ENCODE measurements at places on chromosomes 12 and 14. TPM values are rescaled to one million over a fixed set of nuclear protein-coding genes. Genes with fewer than 3 reads are reported as not detected.

DNA sequence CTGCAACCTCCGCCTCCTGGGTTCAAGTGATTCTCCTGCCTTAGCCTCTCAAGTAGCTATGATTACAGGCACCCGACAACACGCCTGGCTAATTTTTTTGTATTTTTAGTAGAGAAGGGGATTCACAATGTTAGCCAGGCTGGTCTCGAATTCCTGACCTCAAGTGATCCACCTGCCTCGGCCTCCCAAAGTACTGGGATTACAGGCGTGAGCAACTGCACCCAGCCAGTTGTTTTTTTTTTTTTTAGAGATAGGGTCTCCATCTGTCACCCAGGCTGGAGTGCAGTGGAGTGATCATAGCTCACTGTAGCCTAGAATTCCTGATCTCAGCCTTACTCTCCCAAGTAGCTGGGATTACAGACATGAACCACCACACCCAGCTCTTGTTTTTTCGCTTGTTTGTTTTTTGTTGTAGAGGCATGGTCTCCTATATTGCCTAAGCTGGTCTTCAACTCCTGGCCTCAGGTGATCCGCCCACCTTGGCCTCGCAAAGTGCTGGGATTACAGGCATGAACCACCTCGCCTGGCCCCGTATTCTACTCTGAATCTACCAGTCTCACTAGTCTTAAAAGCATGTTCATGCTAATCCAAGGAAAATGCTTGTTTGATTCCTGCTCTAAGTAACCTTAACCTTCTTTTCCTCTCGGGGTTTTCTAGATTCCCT lies 31.7 kb upstream of the STRN3 start:
- H3K4me3 ChIP-seq, result no peak overlapping the region
- DNase-seq, result no peak
- no peaks in the 10 kb centered on the region for H3K36me3 ChIP-seq
- H3K27me3 ChIP-seq, result no peaks in the 10 kb centered on the region
- peaks cover 13% of the 10 kb centered on the region for H3K4me1 ChIP-seq
- no peak overlapping the region for H3K27ac ChIP-seq

GRCh38 chr12:14238221-14238792 lies 127.2 kb upstream of the ATF7IP start:
- no peak for DNase-seq
- no peak overlapping the region for H3K27ac ChIP-seq
- no peak overlapping the region for H3K4me3 ChIP-seq
- H3K27me3 ChIP-seq, result no peaks in the 10 kb centered on the region
- peaks cover 19% of the 10 kb centered on the region for H3K4me1 ChIP-seq
- H3K36me3 ChIP-seq, result peaks cover 6% of the 10 kb centered on the region

GRCh38 chr12:80778005-80778541 lies 61.4 kb downstream of the MYF5 start:
- H3K4me3 ChIP-seq, result no peak overlapping the region
- H3K27me3 ChIP-seq, result no peaks in the 10 kb centered on the region
- no peak overlapping the region for H3K27ac ChIP-seq
- H3K4me1 ChIP-seq, result peaks cover 2% of the 10 kb centered on the region
- H3K36me3 ChIP-seq, result no peaks in the 10 kb centered on the region
- DNase-seq, result peak; percentile 14

DNA sequence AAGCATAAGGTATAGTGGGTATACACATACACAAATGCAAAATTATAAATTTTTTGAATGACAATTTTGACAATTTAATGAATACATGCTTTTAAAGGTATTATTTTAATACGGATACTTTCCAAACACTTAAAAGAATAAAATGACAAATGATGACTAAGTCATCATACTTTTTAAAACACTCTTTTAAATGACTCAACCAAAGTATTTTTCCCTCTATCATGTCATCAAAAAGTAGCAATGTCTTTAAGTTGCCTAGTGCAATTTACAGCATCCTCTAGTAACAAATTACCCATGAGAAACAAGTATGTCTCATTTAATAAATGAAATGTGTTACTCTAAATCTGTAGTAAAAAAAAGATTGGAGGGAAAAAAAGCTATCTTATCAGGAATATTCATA lies 73.3 kb downstream of the RPS6KA5 start:
- no peak overlapping the region for H3K27ac ChIP-seq
- peaks cover 24% of the 10 kb centered on the region for H3K4me1 ChIP-seq
- no peak for DNase-seq
- no peak overlapping the region for H3K4me3 ChIP-seq

GRCh38 chr12:2776129-2776806 lies 18.5 kb upstream of the FKBP4 start:
- no peaks in the 10 kb centered on the region for H3K27me3 ChIP-seq
- no peak for DNase-seq
- no peak overlapping the region for H3K27ac ChIP-seq

GRCh38 chr14:53355581-53356112 lies 202.5 kb upstream of the DDHD1 start:
- peaks cover 2% of the 10 kb centered on the region for H3K36me3 ChIP-seq
- no peak overlapping the region for H3K27ac ChIP-seq
- H3K4me1 ChIP-seq, result peaks cover 3% of the 10 kb centered on the region
- no peak overlapping the region for H3K4me3 ChIP-seq
- no peak for DNase-seq

GRCh38 chr12:124625867-124626675 lies 58.7 kb upstream of the NCOR2 start:
- no peak overlapping the region for H3K27ac ChIP-seq
- no peaks in the 10 kb centered on the region for H3K4me1 ChIP-seq
- H3K36me3 ChIP-seq, result no peaks in the 10 kb centered on the region
- no peak for DNase-seq
- no peaks in the 10 kb centered on the region for H3K27me3 ChIP-seq
- no peak overlapping the region for H3K4me3 ChIP-seq

DNA sequence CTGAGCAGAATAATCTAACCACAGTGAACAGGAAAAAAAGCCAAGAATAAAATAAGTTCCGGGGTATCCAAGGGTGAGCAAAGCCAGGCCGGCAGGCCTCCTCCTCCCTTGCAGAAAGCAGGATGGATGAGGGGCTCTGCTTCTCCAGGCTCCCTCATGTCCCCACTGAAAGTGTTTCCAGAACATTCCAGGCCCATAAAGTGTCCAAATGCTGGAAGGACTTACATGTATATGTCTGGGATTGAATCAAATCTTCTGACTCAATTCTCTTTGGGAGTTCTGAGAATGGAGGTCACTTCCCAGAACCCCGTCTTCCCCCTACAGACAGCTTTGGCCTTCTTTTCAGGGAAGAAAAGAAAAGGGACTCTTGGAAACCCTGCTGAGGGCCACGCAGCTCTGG lies 25.0 kb upstream of the BDKRB1 start:
- H3K4me3 ChIP-seq, result no peak overlapping the region
- no peak overlapping the region for H3K27ac ChIP-seq
- H3K4me1 ChIP-seq, result no peaks in the 10 kb centered on the region

GRCh38 chr14:39568809-39569538 lies 136.7 kb upstream of the FBXO33 start:
- no peak overlapping the region for H3K27ac ChIP-seq
- H3K4me1 ChIP-seq, result peaks cover 3% of the 10 kb centered on the region
- H3K36me3 ChIP-seq, result no peaks in the 10 kb centered on the region

DNA sequence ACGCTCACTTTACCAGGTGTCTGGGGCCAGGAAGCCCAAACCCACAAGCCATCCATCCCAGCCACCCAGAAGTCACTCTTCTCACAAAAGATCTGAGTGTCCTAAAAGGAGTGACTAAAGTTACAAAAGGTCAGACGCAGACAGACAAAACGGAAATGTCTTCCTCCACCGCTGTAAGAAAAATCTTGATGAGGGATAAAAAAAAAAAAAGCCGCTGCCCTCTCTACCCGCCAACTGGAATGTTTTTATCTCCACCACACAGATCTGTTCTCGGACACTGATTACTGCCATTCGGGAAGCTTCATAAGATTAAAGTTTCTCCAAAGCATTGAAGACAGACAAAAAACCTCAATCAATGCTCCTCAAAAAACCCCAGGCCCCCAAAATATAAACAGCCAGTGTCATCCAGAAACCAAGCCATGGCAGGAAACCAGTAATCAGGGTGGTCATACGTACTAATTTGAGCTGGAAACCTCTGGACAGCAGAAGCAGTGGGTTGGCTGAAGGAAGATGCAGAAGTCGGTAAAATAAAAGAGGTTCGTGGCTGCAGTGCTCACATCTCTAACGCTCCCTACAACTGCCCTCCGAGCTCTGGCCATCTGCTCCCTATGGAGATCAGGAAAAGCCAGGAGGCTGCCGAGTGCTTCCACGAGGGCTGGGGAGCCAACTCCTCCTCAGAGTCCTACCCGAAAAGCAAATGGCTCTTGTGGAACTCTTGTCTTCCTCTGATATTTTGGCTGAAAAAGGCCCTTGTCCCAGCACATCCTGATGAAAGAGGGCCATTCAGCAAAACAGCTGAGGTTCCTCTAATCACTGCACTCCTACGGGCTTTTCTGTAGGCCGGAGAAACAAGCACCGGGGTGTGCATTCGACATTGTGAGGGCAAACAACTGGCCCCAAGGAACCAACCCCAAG lies 30.3 kb downstream of the SSH1 start:
- peaks cover 39% of the 10 kb centered on the region for H3K4me1 ChIP-seq
- H3K4me3 ChIP-seq, result no peak overlapping the region
- peak overlapping the region; percentile 81 for H3K27ac ChIP-seq
- DNase-seq, result no peak
- no peaks in the 10 kb centered on the region for H3K27me3 ChIP-seq
- H3K36me3 ChIP-seq, result peaks cover 14% of the 10 kb centered on the region

GRCh38 chr12:58081488-58081887 lies 140.1 kb downstream of the ATP23 start:
- no peak overlapping the region for H3K27ac ChIP-seq
- H3K27me3 ChIP-seq, result peaks cover 8% of the 10 kb centered on the region
- H3K4me3 ChIP-seq, result no peak overlapping the region
- no peaks in the 10 kb centered on the region for H3K36me3 ChIP-seq
- H3K4me1 ChIP-seq, result no peaks in the 10 kb centered on the region

DNA sequence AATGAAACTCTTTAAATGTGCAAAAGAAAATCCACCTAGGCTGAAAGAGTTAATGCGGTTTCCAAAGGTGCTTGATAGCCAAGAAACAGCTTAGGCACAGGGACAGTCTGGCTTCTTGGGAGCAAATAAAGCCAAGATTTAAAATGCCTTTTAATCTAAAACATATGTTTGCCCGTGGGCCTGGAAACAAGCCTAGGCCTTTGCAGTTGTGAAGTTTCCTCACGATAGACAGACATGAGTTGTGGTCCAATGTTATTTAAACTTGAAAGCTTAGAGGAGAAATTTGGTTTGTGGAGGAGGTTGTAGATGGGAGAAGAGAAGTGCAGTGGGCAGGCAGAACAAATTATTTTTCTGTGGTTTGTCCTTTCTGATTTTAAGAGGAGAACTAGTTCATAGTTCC lies 29.8 kb downstream of the PROX2 start:
- DNase-seq, result no peak
- no peaks in the 10 kb centered on the region for H3K27me3 ChIP-seq

GRCh38 chr12:111761099-111761498 lies 5.6 kb upstream of the ALDH2 start:
- H3K27ac ChIP-seq, result no peak overlapping the region
- no peaks in the 10 kb centered on the region for H3K36me3 ChIP-seq
- DNase-seq, result no peak

DNA sequence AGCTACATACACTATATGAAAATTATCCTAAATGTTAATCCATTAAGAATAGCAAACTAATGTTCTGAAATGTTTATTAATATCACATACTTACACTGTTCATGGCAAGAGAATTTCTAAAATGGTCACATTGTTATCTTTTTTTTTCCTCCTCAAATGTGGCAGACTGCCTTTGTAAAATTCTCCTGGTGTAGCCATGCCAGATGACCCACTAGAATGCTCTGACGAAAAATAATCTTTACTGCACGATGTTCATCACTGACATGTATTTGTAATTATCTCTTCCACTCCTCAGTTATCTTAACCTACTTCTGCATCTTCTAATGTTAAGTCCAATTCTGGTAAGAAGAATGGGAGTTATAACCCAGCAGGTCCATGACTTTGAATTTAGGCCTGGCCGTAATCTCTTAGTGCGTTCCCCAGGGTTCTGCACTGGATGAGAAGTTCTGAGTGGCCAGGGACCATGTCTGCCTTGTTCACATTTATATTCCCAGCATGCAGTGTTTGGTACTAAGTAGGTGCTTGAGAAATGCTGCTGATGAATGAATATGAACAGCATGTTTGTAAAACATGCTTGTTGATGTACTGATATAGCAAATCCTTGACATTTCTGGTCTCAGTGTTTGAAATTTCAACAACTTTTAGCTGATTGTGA lies 46.7 kb downstream of the NOPCHAP1 start:
- H3K36me3 ChIP-seq, result peaks cover 21% of the 10 kb centered on the region
- H3K27me3 ChIP-seq, result no peaks in the 10 kb centered on the region
- H3K4me1 ChIP-seq, result peaks cover 42% of the 10 kb centered on the region
- H3K27ac ChIP-seq, result peak overlapping the region; percentile 87

- H3K27ac ChIP-seq, result no peak overlapping the region
- H3K36me3 ChIP-seq, result peaks cover 5% of the 10 kb centered on the region
- peaks cover 10% of the 10 kb centered on the region for H3K4me1 ChIP-seq
- DNase-seq, result no peak
Measured at GRCh38 chr12:1966561-1967226, 37.6 kb downstream of the DCP1B start.

- no peaks in the 10 kb centered on the region for H3K27me3 ChIP-seq
- peaks cover 10% of the 10 kb centered on the region for H3K4me1 ChIP-seq
- H3K27ac ChIP-seq, result no peak overlapping the region
- H3K36me3 ChIP-seq, result peaks cover 5% of the 10 kb centered on the region
- DNase-seq, result no peak
Measured at GRCh38 chr12:15530361-15530760, 208.1 kb downstream of the PTPRO start.

DNA sequence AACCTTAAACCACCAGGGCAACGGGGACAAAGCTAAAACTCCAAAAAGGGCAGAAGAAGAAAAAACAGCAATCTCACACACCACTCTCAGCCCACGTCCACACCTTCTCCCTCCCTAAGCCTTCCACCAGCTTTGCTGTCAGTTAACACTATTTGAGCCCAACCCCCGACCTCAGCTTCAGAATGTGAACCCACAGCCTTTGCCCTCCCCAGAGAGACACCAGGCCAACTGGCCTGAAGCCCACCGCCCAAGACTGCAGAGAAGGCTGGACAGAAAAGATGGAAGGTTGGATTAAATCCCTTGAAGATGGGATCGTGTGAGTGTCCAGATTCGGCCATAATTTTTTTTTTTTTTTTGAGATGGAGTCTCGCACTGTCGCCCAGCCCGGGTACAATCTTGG lies 22.4 kb downstream of the IRF2BPL start:
- H3K27ac ChIP-seq, result peak overlapping the region; percentile 39
- H3K4me1 ChIP-seq, result peaks cover 12% of the 10 kb centered on the region
- H3K27me3 ChIP-seq, result no peaks in the 10 kb centered on the region

The CDCA4 gene
- 89.7 TPM for total RNA-seq

The ARHGAP9 gene
- total RNA-seq, result 162 TPM

The ASCL1 gene
- not detected for total RNA-seq

The CCDC175 gene
- total RNA-seq, result not detected

The MYF5 gene
- total RNA-seq, result not detected

The A2M gene
- not detected for total RNA-seq

The GALNT16 gene
- total RNA-seq, result 0.50 TPM

The CELA1 gene
- total RNA-seq, result not detected
